EL (cell line): ENCODE measurements at places on chromosomes 2 and 18.

- DNase-seq, result peak; percentile 30
Observed at GRCh38 chr2:128374711-128375413, 56.2 kb upstream of the HS6ST1 start.

DNA sequence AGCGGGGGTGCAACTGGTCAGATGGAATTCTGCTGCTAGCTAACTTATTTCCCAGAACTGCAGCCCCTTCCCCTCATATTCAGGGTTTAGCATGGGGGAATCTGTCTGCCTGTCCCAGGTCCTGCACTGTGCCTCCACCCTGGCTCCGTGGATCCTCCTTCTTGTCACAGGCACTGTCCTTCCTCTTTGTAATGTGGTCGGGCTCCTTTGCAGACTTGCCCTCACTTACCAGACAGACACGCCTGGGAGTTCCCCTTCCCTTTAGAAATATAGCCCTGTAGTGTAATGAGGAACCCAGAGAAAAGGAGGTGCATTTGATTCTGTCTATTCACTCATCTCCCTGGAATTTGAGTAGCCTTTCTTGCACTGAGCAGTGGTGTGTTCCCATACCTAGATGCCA is 108.7 kb downstream of the TRIM43 start:
- DNase-seq, result no peak

GRCh38 chr18:6557057-6557769 is 142.5 kb upstream of the L3MBTL4 start:
- no peak for DNase-seq

- no peak for DNase-seq
Observed at GRCh38 chr2:144579556-144579955, 59.6 kb upstream of the ZEB2 start.

- DNase-seq, result no peak
Observed at GRCh38 chr2:46188041-46188716, 109.0 kb upstream of the EPAS1 start.

DNA sequence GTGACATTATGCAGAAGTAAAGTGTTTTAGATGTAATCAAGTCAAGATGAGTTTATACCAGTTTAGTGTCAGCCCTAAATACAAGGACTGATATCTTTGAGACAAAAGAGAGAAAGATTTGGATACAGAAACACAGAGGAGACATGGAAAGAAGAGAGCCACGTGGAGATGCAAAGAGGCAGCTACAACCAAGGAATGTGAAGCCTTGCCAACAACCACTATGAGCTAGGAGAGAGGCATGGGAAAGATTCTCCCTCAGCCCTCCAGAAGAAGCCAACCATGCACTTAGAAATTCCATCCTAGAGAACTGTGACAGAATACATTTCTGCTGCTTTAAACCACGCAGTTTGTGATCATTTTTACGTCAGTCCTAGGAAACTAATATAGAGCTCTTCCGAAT is 217.2 kb downstream of the DOK6 start:
- DNase-seq, result peak; percentile 1

DNA sequence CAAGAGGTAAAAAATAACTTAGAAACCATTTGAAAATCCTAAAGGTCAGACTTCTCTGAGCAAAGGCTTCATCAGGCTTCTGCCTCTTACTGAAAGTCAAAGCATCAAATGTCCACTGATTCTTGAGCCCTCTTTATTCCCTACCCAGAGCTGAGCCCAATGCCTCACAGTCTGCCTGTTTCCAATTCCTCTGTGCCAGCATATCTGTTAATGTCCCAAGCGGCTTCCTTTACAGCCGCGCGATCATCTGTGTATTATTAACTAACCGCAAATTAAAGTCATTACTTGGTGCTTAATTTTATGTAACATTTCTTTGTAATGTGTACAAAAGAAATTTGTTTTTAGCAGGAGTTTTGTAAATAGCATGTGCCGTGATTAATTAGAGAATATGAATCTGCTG is 418.8 kb upstream of the HNRNPA3 start:
- DNase-seq, result no peak

- peak; percentile 80 for DNase-seq
Observed at GRCh38 chr18:70390371-70391090, 101.7 kb downstream of the SOCS6 start.

DNA sequence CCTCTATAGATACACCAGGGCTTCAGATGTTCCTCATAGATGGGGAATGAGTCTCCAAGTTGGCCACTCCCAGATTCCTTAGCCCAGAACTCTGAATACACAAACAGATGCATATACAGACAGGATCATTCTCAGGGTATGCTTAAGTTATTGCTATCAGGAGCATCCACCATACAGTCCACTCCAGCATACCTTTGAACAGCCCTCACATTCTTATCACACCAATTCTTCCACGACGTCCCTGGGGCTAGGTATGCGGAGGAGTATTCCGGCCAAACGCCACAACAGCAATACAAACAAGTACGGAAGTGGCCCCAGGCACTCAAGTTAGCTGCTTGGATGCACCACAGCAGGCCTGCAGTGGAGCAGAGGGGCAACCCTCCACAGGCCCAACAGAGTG is 312.5 kb upstream of the CHAC2 start:
- DNase-seq, result peak; percentile 55

DNA sequence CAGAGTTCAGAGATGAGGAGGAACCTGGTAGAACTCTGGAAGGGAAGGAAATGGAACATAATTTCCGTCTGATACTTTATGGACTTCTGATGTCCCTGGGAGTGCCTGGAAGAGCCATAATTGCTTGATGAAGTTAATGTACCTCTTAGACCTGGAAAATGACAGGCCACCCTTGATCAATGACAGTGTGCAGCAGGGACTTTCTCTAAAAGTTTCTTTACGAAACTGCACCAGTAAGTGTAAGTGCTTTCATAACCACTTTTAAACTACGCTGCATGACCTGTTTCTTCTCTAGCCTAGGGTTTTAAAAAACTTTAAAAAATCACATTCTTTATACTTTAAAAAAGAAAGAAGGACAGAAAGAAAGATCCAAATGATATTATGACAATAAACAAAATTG is 164.5 kb downstream of the LPIN1 start:
- no peak for DNase-seq

DNA sequence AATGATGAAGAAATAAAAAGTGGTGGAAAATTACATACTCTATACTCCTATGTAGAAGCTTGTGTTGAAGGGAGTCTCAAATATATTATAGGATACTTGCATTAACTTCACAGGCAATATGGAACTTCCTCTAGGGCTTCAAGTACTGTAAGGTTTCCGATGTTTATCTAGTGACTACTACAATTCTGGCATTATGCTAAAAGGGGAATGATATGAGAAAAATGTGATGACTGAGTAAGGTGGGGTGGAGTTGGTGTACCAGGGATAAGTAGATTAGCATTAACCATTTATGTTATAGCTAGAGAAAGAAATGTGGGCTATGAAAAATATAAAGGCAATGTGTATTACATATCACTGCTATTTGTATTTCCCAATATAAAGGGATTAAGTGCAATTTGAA is 229.5 kb downstream of the DCC start:
- no peak for DNase-seq

GRCh38 chr2:64626963-64627760 is 26.6 kb downstream of the SERTAD2 start:
- no peak for DNase-seq

DNA sequence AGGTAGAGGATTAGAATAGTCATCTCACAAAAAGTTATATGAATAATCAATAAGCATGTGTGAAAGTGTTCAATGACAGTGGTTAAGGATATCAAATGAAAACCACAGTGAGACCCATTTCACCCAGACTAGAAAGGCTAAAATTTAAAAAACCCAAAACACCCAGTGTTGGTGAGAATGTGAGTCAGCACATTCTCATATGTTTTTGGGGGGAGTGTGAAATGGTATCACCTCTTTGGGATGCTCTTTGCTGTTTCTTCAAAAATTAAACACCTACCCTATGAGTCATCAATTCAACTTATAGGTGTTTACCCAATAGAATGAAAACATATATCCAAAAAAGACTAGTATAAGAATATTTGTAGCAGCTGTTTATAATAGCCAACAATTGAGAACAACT is 69.8 kb downstream of the MAP3K20 start:
- no peak for DNase-seq

DNA sequence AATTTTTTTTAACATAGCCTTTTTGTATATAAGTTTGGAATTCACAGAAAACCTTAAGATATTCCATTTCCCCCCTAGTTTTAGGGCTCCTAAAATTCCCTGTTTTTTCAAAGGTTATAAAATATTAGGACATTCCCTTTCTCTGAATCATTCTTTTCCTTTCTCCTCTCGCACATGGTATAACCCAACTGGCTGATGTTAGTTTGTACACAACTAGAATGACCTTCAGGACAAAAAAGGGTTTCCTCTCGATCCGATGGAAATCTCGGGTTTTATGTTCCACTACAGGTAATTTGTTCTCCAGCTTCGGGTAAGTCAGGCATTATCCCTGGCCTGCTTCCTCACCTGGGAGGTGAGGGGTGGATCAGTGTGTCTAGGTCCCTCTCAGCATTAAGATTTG is 215.1 kb downstream of the LDLRAD4 start:
- peak; percentile 23 for DNase-seq

GRCh38 chr2:216034065-216034464 is 20.7 kb upstream of the MREG start:
- DNase-seq, result peak; percentile 57

DNA sequence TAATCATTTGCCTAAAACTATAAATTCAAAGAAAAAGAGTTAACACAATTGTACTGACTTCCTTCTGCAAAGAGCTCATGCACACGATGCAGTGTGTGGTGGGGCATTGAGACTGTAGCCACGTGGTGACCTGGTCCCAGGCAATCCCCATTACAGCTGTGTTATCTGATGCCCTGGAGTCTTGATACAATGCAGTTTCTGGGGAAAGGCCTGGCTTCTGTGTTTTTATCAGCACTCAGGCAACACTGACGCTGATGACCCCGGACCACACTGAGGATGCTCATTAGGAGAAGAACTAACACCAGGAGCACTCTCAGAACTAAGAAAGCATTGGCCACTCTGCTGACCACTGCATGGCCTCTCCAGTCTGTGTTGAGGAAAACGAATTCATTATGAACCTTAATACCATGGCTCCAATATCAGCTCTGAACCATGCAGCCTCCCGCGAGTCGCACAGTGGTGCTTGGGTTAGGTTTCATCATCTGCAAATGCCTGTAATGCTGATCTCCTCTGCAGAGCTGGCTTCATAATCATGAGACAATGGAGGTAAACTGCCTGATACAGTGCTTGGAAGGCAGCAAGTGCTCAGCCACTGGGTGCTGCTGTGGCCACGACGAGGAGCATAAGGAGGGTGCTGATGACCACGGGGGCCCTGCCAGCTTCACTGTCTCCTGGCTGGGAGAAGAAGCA is 218.5 kb downstream of the MYT1L start:
- no peak for DNase-seq

- DNase-seq, result no peak
Observed at GRCh38 chr2:228841877-228842276, 429.2 kb downstream of the PID1 start.

- DNase-seq, result no peak
Observed at GRCh38 chr2:127342101-127342500, 45.7 kb downstream of the MAP3K2 start.

DNA sequence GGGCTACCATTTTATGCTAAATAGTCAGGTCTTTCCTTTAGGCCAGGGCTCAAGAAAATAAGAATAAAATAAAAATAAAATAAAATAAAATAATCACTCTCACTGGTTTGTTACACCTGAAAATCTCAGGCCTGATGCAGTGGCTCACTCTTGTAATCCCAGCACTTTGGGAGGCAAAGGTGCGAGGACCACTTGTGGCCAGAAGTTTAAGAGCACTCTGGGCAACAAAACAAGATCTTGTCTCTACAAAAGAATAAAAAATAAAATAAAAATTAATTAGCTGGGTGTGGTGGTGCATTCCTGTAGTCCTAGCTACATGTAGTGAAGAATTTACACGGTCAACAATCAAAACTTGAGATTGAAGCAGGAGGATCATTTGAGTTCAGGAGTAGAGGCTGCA is 159.4 kb downstream of the NRXN1 start:
- no peak for DNase-seq

GRCh38 chr2:236177967-236178889 is 10.0 kb upstream of the GBX2 start:
- DNase-seq, result peak; percentile 76

GRCh38 chr18:52888014-52888413 is 548.0 kb downstream of the DCC start:
- no peak for DNase-seq

- DNase-seq, result peak; percentile 70
Observed at GRCh38 chr2:74334931-74335333, 8.3 kb downstream of the SLC4A5 start.

- DNase-seq, result no peak
Observed at GRCh38 chr2:176822060-176822459, 390.5 kb upstream of the HNRNPA3 start.

DNA sequence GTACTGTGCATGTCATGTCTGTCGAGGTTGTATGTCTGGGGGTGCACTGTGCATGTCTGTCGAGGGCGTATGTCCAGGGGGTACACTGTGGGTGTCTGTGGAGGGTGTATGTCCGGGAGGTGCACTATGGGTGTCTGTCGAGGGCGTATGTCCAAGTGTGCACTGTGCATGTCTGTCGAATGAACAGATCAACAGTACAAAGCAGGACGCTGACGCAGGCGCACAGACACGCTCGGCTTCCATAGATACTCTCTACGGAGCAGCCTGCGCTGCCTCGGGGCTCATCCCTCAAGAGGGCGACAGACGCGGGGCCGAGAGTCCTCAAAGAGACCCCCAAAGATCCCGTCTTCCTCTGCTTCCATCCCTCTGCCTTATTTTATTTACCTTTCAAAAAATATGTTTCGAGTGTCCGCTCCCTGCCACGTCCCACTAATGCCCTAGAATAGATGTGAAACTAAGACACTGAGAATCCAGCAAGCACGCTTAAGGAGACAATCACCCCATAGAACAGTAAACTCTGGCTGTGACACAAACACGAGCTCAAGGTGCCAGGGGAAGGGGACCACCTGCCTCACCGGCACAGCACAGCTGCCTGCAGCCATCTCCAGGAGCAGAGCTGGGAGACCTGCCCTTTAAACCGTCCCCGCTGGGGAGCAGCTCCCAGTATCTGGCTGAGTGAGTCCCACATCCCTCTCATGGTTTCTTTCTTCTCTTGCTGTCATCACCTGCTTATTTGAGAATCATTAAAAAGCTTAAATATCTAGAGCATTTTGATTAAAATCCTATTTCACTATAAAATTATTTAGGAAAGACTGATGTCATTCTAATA is 250.5 kb upstream of the MYT1L start:
- DNase-seq, result no peak

- DNase-seq, result no peak
Observed at GRCh38 chr2:96800061-96801004, 15.7 kb upstream of the CNNM3 start.

DNA sequence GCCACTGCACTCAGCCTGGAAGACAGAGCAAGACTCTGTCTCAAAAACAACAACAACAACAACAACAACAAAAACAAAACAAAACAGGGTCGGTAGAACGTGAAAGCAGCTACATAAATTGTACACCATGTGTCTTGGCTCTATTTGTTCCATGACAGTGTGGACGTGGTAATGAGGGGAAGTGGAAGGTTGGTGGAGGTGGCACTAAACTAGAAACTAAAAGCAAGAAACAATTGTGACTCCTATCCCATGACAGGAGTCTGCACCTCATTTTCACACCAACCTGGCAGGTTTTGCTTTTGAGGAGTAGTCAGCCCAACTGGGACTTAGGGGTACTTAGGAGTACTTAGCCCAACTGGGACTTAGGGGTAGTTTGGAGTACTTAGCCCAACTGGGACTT is 62.5 kb upstream of the MRPS9 start:
- no peak for DNase-seq

- DNase-seq, result no peak
Observed at GRCh38 chr2:195985741-195986140, 82.9 kb downstream of the DNAH7 start.

- no peak for DNase-seq
Observed at GRCh38 chr2:18525852-18526251, 34.6 kb downstream of the RDH14 start.
